ENCODE measurements at places on chromosomes 13 and 19.

GRCh38 chr13:112962911-112963625 is 5.9 kb upstream of the MCF2L start:
- DNase-seq: no peak

- DNase-seq: no peak
Measured at GRCh38 chr13:91228940-91229339, 118.5 kb upstream of the MIR17HG start.

GRCh38 chr13:112245989-112246388 is 130.2 kb upstream of the SPACA7 start:
- DNase-seq: no peak

DNA sequence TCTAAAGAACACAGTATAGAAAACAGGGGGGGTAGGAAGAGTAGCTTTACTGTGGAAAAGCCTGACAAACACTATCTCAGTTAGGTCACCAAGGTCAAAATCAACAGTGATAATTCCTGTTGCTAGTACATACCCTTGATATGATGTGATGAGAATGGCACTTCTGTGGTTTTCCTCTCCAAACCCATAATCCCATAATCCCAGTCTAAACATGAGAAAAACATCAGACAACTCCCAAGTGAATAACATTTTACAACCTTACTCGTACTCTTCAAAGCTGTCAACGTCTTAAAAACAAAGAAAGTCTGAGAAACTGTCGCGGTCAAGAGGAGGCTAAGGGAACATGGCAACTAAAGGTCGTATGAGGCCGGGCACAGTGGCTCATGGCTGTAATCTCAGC is 137.6 kb downstream of the FOXO1 start:
- DNase-seq: no peak

GRCh38 chr19:21581646-21582240 is 76.3 kb downstream of the ZNF429 start:
- no peak for DNase-seq

DNA sequence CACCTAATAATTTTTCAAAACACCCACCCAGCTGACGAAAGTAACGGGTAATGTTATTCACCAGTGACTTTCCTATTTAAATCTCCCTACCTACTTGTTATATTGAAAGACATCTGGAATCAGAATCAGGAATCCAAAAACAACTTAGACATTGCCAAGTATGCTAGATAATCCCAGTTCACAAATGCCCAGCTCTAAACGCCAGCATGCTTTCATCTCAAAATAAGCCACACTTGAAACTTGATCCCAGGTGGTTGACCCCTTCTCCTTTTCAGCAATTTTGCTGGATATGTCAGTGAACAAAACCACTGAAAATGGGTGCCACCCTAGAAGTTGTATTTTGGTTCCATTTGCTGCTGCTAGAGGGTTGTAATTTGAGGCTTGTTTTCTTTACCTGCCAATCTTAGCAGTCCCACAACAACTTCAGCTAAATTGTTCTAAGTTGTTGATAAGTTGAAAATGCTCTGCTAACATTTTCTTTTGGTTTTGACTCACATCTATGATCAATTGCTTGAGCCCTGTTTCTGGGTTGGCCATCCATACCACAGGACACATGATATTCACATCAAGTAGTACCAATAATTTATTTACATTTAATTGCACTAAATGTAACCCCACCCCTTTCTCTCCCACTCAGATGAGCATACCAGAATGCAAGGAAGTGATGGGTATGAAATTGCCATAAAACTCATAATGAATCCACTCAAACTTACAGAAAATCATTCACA is 66.4 kb downstream of the DCT start:
- DNase-seq: no peak

DNA sequence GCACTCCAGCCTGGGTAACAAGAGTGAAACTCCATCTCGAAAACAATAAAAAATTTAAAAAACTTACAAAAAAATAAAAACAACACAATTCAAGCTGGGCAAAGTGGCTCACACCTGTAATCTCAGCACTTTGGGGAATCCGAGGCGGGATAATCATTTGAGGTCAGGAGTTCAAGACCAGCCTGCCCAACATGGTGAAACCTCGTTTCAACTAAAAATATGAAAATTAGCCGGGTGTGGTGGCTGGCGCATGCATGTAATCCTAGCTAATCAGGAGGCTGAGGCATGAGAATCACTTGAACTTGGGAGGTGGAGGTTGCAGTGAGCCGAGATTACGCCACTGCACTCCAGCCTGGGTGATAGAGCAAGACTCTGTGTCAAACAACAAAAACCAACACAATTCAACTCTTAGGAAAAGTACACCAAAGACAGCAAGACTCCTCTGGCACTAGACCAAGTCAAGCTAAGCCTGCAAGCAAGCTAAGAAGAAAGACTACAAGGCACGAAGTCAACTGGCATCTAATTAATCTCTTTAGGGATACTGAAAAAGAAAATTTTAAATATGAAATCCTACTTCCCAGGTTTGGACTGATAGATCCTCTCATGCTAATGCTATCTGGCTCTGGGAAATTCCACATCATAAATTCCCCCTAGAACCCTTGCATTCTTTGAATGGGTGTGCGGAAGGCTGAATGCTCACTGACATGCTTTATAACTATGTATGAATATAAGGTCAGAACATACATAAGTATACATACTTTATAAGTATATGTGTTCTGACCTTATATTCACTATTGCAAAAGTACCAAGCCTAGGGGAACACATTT is 7.9 kb downstream of the PBX4 start:
- no peak for DNase-seq

- no peak for DNase-seq
Measured at GRCh38 chr13:65560936-65561335, 1669.2 kb downstream of the PCDH9 start.

DNA sequence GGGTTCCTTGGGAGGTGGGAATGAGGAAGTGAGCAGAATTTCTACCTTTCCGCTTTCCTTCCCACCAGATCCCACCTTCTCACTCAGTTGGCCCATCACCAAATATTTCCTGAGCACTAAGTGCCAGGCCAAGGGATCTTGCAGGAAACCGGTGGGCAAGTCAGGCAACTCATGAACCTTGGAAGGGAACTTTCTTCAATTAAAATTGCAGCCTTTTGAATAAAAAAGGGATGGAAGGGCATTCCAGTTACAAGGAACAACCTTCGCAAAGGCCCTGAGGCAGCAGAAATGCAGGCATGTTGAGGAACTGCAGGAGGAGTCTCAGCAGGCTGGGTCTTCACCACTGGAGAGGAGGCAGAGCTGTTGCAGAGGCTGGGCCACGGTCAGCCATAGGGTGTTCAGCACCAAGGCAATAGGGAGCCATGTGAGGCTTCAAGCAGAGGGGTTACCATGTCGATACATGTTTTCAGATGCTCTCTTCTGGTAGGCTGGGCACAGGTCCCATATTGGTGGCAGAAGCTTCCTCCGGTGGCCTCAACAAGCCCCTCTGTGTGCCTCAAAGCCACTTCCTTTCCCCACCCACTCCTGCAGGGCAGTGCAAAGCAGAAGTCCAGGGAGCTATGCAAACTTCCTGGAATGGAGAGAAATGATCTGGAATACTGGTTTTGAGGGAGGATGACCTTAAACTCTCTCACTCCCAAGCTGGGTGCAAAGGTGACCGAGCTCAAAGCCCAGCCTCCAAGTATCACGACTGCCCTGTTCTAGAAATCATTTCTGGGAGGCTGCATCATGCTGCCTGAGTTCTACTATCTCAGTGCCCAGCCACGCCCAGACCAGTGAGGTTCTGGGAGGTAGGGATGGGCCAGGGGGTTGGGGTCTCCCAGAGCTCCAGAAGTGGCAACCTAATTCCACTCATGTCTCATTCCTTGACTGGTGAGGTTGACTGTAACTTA is at the start of gene FUT6:
Gene FUT6, minus strand, starts transcription at position 638 of the 953 bp plus-strand sequence. CDS start 7,135 bp downstream, outside the sequence.
- DNase-seq: no peak

- DNase-seq: peak; percentile 34
Measured at GRCh38 chr19:14476673-14477401, 1.7 kb upstream of the PTGER1 start.

- DNase-seq: no peak
Measured at GRCh38 chr13:68535329-68535728, 1305.2 kb upstream of the PCDH9 start.

DNA sequence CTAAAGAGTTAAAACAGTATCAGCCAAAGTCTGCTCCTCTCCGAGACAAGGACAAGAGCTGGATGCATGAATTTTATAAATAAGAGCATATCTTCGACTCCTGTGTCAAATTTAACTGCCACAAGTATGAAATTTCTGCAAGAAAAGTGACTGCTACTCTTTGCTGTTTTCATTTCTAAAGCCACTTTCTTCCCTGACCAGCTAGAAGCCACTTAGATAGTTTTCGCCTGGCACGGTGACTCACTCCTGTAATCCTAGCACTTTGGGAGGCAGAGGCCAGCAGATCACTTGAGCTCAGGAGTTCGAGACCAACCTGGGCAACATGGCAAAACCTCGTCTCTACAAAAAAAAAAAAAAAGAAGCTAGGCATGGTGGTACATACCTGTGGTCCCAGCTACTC is 61.3 kb downstream of the ENOX1 start:
- DNase-seq: no peak

DNA sequence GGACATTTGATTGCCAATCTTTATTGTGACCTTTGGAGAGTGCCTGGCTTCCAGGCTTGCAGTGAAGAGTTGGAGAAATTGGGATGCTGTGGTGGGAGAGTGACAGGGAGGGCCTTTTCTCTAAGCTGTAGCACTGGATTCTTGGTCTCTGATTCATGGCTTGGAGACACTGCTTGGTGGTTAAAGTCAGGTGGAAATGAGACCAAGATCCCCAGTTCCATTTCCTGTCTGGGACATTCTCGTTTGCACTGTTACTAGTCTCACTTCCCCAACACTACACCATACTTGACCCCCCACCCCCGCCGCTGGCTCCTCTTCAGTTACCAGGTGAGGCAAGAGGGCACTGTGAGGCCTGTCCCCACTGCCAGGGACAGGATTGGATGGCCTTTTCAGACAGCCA is 2.9 kb downstream of the SUPT5H start:
- peak; percentile 59 for DNase-seq

DNA sequence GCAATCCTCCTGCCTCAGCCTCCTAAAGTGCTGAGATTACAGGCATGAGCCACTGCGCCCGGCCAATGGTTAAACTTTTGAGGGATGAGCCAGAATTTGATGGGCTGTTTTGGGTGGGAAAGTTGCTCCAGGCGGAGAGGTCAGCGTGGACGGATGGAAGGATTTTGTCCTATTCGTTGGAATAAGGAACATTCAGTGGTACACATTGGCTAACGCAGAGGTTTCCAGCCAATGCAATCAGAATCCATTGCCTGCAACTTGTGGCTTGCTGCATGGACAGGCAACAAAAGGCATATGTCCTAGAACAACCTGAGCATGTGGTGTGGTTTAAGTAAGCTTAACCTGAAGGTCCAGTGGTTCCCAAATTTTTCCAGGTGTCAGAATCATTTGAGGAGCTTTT is 35.5 kb upstream of the C1QTNF9 start:
- DNase-seq: no peak

DNA sequence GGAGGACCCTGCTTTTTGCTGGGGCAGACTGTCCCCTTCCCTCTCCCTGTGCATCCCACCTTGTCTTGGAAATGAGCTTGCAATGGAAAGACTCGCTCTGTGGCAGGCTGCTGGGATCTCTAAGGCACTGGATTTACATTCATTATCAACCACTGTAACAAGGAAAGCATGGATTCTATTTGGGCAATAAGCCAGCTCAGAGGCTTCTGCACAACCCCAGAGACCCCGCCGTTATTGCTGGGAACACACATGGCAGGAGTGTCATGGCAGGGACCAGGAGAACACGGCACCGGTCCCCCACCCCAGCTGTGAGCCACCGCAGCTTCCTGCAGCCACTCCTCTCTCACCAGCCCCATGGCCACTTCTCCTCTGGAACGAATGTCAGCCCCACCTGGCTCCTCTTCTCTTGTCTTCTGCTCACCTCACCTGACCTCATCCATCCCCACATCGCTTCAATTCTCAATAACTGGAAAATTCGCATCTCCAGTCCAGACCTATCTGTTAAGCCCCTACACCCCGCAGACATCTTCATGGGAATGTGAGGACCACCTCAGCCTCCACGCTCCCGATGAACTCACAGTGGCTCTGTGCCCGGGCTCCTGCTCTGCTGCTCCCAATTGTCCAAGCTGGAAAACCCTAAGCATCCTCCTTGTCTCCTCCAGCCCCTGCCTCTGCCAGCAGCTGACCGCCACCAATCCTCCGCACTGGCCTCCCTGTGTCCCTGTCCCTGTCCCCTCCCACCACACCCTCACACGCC is 181.5 kb downstream of the USP12 start:
- DNase-seq: no peak

- DNase-seq: no peak
Measured at GRCh38 chr13:44165221-44165888, 208.3 kb upstream of the SERP2 start.

DNA sequence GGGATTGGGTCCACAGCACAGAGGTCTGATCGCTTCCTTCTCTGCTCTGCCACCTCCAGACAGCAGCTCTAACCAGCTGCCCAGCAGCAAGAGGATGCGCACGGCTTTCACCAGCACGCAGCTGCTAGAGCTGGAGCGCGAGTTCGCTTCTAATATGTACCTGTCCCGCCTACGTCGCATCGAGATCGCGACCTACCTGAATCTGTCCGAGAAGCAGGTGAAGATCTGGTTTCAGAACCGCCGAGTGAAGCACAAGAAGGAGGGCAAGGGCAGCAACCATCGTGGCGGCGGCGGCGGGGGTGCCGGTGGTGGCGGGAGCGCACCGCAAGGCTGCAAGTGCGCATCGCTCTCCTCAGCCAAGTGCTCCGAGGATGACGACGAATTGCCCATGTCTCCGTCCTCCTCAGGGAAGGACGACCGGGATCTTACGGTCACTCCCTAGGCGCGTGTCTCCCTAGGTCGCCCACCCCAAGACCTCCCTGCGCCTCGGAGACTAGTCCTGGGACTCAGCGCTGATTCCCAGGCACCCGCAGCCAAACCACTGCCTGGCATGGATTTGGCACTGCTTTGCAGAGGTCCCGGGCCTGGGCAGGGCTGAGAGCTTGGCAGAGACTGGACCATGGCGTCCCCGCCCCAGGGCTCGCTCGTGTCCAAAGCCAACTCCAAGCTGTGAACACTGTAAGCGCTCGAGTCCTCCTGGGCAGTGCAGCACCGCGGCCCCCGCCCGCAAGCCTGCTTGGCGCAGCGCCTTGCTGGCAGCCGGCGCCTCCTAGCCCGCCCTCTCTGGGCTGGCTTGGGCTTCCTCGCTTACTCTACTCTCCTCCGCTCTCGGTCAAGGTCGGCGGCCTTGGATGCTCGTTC is 1.5 kb downstream of the GSX1 start:
- DNase-seq: no peak
